ENCODE measurements at places on chromosomes 13 and 19.

GRCh38 chr13:82627183-82627582, 1255.1 kb downstream of the SLITRK1 start:
- no peak for DNase-seq

GRCh38 chr19:39212375-39212742, 8.3 kb upstream of the SYCN start:
- peak; percentile 48 for DNase-seq

- DNase-seq, result no peak
Observed at GRCh38 chr13:106424805-106425204, 110.7 kb downstream of the EFNB2 start.

DNA sequence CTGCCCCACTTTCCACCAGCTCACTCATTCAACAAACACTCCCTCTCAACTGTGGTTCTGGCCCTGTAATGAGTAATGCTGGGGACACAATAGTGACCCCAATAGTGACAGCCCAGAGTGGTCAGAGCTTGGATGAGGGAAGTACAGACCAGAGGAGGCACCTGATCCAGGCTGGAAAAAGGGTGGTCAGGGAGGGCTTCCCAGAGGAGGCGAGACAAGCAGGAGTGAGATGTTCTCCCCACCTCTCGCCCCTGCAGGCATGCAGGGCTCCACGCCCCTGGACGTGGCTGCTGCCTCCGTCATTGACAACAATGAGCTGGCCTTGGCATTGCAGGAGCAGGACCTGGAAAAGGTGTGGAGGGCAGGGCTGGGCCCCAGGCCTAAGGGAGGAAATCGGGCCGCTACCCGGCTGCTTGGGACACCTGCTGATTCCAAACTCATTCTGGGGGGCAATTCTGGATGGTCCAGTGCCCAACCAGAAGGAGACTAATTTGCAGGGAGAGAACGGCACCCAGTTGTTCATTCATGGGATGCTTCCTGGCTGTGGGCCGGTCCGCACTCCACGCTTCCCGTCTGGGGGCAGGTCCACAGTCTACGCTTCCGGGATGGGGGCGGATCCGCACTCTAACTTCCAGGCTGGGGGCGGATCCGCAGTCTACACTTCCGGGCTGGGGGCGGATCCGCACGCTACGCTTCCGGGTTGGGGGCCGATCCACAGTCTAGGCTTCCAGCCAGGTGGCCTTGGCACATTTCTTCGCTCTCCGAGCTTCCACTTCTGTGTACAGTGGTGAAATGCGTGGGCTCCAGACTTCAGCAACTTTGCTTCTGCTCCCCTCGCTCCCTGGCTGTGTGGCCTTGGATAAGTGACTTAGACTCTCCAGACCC, 63.4 kb downstream of the RYR1 start:
- DNase-seq, result no peak

DNA sequence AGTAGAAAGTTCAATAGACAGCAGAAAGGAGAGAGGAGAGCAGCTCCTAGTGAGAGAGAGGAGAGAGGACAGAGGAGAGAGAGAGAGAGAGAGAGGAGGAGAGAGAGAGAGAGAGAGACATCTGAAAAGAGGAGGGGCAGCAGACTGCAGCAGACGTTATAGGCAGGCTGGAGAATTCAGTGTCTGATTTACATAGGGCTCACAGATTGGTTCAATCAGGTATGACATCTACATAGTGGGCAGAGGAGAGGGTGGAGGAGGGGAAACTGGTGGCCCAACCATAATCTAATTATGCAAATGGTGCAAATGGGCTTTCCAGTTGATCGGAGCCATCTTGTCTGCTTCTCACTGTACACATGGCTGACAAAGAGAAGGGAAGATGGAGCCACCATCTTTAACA, 221.3 kb upstream of the TRPC4 start:
- no peak for DNase-seq

GRCh38 chr19:5103061-5103701, 134.3 kb downstream of the KDM4B start:
- no peak for DNase-seq

Data from CD4-positive, alpha-beta T cell treated with Interleukin-1 beta for 1 hour (primary cell).